GM23338 (cell line): ENCODE measurements at places on chromosomes 2 and 18. TPM values are rescaled to one million over a fixed set of nuclear protein-coding genes. Genes with fewer than 3 reads are reported as not detected.

GRCh38 chr18:69725855-69726508 is 221.7 kb downstream of the CD226 start:
- no peaks in the 10 kb centered on the region for H3K27me3 ChIP-seq
- H3K27ac ChIP-seq: no peak overlapping the region
- DNase-seq: no peak
- no peak overlapping the region for H3K4me3 ChIP-seq
- H3K4me1 ChIP-seq: no peaks in the 10 kb centered on the region

DNA sequence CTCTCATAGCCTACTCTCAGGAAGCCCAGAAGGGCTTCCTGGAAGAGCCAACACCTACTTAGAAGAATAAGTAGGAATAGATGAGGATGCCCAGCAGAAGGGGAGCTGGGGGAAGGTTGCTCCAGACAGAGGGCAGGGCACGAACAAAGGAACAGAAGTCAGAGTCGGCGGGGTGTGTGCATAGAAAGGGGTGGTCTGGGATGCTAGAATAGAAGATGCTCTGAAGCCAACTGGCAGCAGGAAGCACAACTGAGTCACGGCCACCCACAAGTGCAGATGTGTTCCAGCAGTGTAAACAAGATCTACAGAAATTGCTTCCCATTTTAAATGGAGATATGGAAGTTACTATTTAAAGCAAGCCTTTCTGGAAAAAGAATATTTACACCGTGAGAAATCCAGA is 131.0 kb downstream of the ZNF532 start:
- H3K4me1 ChIP-seq: peaks cover 23% of the 10 kb centered on the region
- H3K27ac ChIP-seq: no peak overlapping the region
- DNase-seq: no peak
- H3K4me3 ChIP-seq: no peak overlapping the region
- no peaks in the 10 kb centered on the region for H3K36me3 ChIP-seq

DNA sequence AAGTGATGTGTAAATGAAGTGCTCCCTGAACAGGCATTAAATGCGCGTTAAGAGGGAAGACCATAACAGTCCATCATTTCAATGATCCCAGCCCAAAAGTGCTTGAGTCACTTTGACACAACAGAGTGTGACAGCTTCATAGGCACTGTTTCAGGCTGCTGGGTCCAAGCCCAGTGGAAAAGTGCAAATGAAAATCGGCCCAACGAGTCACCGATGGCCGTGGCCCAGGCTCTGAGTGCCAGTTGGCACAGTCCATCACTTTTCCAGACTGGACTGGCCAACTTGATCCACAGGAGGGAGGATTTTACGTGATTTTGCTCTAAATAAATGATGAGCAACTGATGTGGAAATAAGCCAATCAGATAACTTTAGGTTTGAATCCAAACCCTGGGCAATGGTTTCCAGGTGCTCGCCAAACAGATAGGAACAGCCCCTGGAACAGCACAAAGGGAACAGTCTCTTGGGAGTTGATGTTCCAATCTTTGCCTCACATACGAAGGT is 114.0 kb downstream of the SP3 start:
- H3K27ac ChIP-seq: no peak overlapping the region
- no peaks in the 10 kb centered on the region for H3K4me1 ChIP-seq

DNA sequence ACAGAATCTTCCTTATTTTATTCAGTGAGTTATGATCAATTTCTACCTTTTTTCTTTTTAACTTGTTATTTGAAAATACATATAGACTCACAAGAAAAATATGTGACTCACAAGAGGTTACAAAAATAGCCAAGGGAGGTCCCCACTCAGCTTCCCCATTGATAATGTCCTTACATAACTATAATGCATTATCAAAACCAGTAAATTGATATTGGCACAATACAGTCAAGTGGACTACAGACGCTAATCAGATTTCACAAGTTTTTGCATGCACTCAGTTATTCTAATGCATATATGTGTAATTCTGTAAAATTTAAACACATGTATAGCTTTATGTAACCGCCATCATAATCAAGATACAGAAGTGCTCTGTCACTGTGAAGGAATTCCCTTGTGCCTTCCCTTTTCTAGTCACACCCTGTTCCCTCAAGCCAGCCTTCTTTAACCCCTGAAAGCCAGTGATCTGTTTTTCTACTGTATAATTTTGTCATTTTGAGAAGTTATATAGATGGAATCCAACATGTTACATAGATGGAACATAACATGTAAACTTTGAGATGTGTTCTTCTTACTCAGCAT is 118.4 kb downstream of the ALMS1 start:
- H3K4me3 ChIP-seq: no peak overlapping the region
- no peaks in the 10 kb centered on the region for H3K27me3 ChIP-seq
- no peak for DNase-seq
- H3K4me1 ChIP-seq: no peaks in the 10 kb centered on the region

- no peaks in the 10 kb centered on the region for H3K36me3 ChIP-seq
- no peak overlapping the region for H3K27ac ChIP-seq
- no peak for DNase-seq
- H3K4me3 ChIP-seq: no peak overlapping the region
- no peaks in the 10 kb centered on the region for H3K27me3 ChIP-seq
- no peaks in the 10 kb centered on the region for H3K4me1 ChIP-seq
These were observed 18.8 kb downstream of the FSIP2 start for GRCh38 chr2:185757356-185757755.

DNA sequence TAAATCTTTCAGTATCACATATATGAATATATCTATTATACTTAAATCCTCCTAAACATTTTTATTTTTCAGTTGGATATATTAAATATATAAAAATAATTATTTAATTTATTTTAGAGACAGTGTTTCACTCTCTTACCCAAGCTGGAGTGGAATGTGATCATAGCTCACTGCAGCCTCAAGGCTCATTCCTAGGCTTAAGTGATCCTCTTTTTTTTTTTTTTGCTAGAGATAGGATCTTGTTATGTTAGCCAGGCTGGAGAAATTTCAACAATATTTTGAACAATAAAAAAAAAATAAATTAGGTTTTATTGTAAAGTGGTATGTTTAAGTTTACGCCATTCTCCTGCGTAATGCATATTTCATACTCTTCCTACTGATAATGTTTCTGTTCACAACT is 4.2 kb downstream of the SPAST start:
- no peak overlapping the region for H3K4me3 ChIP-seq
- no peaks in the 10 kb centered on the region for H3K4me1 ChIP-seq
- DNase-seq: no peak
- peaks cover 7% of the 10 kb centered on the region; the same call in 1 of the 2 replicates for H3K36me3 ChIP-seq
- no peak overlapping the region for H3K27ac ChIP-seq
- no peaks in the 10 kb centered on the region for H3K27me3 ChIP-seq

- H3K27ac ChIP-seq: no peak overlapping the region
- no peak for DNase-seq
These were observed 98.0 kb downstream of the MYO5B start for GRCh38 chr18:50096766-50097435.

- DNase-seq: no peak
- no peak overlapping the region for H3K4me3 ChIP-seq
These were observed 27.3 kb downstream of the DCDC2C start for GRCh38 chr2:3730646-3731045.

DNA sequence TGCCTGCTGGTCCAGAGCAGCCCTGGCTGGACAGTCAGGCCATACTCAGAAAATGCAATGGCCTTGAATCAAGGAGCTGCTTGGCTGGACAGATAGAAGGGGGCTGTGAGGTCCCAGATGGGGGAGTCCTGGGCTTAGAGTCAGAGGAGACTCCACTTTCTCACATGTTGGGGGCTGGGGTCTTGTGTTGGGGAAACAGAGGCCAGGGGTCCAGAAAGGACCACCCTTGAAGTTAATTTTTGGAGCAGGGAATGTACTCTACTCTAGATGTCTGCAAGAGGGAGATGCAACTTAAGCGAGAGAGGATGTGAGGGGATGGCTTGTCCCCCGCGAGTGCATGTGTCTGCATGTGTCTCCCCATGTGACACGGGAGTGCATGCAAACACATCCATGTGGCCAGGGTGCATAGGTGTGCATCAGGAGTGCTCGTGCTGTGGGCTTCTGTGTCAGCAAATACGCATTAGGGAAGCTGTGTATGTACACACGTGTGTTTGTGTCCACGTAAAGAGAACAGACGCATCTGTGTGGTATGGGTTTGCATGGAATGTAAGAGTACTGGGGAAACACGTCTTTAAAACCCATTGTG is 303.2 kb downstream of the MYCN start:
- no peak overlapping the region for H3K4me3 ChIP-seq
- H3K4me1 ChIP-seq: peaks cover 3% of the 10 kb centered on the region
- no peak overlapping the region for H3K27ac ChIP-seq
- no peak for DNase-seq
- no peaks in the 10 kb centered on the region for H3K36me3 ChIP-seq

DNA sequence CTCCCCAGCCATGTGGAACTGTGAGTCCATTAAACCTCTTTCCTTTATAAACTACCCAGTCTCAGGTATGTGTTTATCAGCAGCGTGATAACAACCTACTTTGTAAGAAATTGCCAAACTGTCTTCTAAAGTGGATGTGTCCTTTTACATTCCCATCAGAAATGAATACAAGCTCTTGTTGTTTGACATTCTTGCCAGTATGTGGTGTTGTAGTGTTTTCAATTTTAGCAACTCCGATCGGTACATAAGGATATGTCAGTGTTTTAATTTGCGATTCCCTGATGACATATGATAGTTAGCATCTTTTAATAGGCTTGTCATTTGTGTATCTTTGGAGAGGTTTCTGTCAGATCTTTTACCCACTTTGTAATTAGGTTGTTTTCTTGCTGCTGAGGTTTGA is 1156.3 kb upstream of the CRIM1 start:
- no peaks in the 10 kb centered on the region for H3K27me3 ChIP-seq
- no peaks in the 10 kb centered on the region for H3K36me3 ChIP-seq
- no peak overlapping the region for H3K27ac ChIP-seq
- H3K4me1 ChIP-seq: peaks cover 7% of the 10 kb centered on the region
- peak; percentile 42 for DNase-seq

DNA sequence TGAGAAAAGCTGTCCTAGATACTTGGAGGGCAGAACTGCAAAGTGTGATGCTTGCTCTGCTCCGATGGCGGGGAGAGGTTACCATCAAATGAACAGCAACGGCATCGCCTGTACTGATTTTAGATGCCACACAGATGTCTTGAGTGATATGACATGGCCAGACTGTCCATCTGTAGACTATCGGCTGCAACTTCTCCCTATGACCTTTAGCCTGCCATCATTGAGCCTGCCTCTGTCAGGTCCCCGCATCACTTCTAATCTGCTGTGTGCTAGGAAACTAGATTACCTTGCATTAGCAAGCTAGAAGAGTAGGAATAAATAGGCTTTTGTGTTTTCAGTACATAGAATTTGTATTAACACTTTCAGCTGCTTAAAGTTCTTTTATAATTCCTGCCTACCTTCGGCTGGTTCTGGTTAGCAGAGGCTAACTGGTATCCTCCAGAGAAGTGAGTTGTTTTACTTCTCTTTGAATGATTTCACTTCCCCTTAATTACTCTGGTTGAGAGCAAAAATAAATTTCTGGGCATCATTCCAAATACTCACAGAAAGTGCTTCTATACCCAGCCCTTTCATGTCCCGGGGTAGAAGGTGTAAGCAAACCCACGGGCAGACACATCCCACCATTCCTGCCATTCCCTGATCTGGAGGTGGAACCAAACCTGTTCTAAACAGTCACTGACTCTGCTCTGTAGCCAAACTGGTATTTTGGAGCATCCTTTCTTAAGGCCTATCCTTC is 24.0 kb downstream of the GAREM2 start:
- no peak overlapping the region for H3K4me3 ChIP-seq
- no peak overlapping the region for H3K27ac ChIP-seq
- no peaks in the 10 kb centered on the region for H3K27me3 ChIP-seq
- no peaks in the 10 kb centered on the region for H3K4me1 ChIP-seq
- no peak for DNase-seq

- H3K27me3 ChIP-seq: no peaks in the 10 kb centered on the region
- no peaks in the 10 kb centered on the region for H3K36me3 ChIP-seq
- no peak overlapping the region for H3K27ac ChIP-seq
- peak; percentile 88 for DNase-seq
These were observed 492.4 kb downstream of the PLCL1 start for GRCh38 chr2:198296665-198297308.

DNA sequence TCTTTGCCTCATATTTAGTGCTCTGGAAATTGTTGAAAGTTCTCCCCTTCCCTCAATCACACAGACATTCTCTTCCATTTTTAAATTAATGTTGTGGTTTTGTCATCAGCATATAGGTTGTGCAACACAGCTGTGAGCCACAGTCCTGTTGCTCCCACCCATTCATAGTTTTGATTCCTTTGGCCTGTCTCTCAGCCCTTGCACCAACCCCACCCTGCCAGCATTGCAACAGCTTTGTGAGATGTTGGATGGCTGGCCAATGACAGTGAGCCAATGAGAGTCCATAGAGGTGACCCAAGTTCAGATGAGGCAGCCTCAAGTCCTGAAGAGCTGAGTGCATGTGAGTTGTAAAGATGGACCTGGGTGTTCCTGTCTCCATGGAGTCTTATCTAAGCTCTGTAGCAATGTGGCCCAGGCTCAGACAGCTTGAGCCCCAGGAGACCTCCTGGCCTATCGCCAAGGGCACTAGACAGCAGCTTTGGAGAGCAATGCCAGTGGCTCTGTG is 775.5 kb downstream of the RNF144A start:
- H3K27me3 ChIP-seq: no peaks in the 10 kb centered on the region
- DNase-seq: no peak
- H3K4me3 ChIP-seq: no peak overlapping the region
- H3K4me1 ChIP-seq: no peaks in the 10 kb centered on the region
- H3K27ac ChIP-seq: no peak overlapping the region
- no peaks in the 10 kb centered on the region for H3K36me3 ChIP-seq

- peak overlapping the region; percentile 96 for H3K27ac ChIP-seq
- no peaks in the 10 kb centered on the region for H3K27me3 ChIP-seq
- H3K4me3 ChIP-seq: peak overlapping the region; percentile 18
- DNase-seq: peak; percentile 78
- H3K4me1 ChIP-seq: peaks cover 55% of the 10 kb centered on the region
These were observed 118.3 kb downstream of the FMNL2 start for GRCh38 chr2:152453129-152453911.

GRCh38 chr18:48723837-48724236 is 185.0 kb downstream of the CTIF start:
- DNase-seq: no peak
- no peaks in the 10 kb centered on the region for H3K36me3 ChIP-seq
- H3K27me3 ChIP-seq: no peaks in the 10 kb centered on the region
- no peaks in the 10 kb centered on the region for H3K4me1 ChIP-seq

DNA sequence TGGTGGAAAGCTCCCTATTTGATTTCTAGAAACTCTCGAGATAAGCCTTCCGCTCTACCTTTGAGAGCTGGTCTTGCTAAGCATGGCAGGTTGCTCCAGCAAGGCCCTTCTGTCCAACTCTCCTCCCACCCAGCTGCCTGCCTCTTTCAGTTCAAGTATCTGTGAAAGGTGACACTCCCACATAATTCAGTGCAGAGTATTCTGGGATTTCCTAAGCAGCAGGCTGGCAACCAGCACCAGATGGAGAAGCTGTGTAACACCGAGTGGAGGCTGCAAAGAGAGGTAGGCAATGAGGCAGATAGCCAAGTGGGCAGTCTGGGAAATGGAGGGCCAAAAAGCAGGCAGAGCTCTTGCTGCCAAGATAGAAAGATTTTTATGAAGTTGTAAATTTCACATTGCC is 88.4 kb upstream of the CAVIN2 start:
- no peaks in the 10 kb centered on the region for H3K27me3 ChIP-seq
- H3K4me1 ChIP-seq: no peaks in the 10 kb centered on the region; the same call in 1 of the 2 replicates
- H3K4me3 ChIP-seq: no peak overlapping the region
- H3K27ac ChIP-seq: no peak overlapping the region
- DNase-seq: no peak

The SLC11A1 gene
- total RNA-seq: 0.89 TPM in 1 of 2 replicates, not detected in the other

The OTOF gene
- total RNA-seq: 0.21 TPM in 1 of 2 replicates, not detected in the other

The CNNM4 gene
- 6.7 and 12.9 TPM in 2 replicates for total RNA-seq

The ZNF519 gene
- total RNA-seq: 54.6 and 59.6 TPM in 2 replicates

The CROCC2 gene
- total RNA-seq: not detected in 2 replicates

The CFC1 gene
- total RNA-seq: not detected in 2 replicates

The OTX1 gene
- 0.74 and 1.3 TPM in 2 replicates for total RNA-seq

The FOXD4L1 gene
- not detected in 2 replicates for total RNA-seq

The IER3IP1 gene
- 10.6 and 12.2 TPM in 2 replicates for total RNA-seq

The LOXL3 gene
- total RNA-seq: 12.2 and 14.9 TPM in 2 replicates

The KCNIP3 gene
- total RNA-seq: 0.83 and 2.6 TPM in 2 replicates
